Activated CD4-positive, CD25-positive, alpha-beta regulatory T cell (primary cell): ENCODE measurements at places on chromosomes 13 and 19.

GRCh38 chr19:50293263-50294004 lies 35.7 kb downstream of the KCNC3 start:
- no peak for DNase-seq

- DNase-seq = no peak
Observed at GRCh38 chr13:25927363-25927762, 124.5 kb downstream of the SHISA2 start.

DNA sequence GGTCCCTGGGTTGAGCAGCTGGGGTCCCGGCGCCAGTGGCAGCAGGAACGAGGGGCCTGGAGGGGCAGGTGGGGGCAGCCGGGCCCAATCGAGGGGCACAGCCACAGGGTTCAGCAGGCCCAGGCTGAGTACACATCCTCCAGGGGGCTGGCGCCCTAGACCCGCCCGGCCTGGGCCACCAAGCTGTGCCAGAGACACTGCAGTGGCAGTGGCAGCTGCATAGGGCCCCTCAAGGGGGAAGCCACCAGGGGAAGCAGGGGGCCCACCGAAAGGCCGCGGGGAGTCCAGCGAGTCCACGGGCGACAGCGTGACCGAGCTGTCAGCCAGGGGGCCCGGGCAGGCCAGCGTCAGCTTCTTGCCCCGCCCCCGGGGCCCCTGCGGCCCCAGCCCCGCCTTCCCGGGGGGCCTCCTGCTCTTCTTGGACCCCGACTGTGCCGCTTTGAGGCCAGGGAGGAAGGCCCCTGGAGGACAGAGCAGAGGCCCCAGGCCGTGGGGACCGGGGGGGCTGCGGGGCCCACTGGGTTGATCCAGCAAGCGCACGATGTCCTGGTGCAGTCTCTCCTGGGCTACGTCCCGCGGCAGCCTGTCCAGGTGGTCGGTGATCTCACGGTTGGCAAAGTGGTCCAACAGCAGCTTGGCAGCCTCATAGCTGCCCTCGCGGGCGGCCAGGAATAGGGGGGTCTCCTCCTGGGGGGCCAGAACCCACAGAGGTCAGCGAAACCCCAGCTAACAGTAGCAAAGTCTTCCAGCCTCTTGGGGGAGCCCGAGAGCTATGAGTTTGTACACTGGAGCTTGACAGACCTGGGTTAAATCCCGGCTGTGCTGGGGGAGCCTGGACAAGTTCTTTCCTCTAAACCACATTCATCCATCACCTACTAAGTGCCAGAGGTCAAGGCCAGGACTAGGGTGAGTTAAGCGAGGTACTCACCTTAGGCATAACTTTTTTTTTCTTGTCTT lies 39.5 kb downstream of the NOTCH3 start:
- DNase-seq = no peak

DNA sequence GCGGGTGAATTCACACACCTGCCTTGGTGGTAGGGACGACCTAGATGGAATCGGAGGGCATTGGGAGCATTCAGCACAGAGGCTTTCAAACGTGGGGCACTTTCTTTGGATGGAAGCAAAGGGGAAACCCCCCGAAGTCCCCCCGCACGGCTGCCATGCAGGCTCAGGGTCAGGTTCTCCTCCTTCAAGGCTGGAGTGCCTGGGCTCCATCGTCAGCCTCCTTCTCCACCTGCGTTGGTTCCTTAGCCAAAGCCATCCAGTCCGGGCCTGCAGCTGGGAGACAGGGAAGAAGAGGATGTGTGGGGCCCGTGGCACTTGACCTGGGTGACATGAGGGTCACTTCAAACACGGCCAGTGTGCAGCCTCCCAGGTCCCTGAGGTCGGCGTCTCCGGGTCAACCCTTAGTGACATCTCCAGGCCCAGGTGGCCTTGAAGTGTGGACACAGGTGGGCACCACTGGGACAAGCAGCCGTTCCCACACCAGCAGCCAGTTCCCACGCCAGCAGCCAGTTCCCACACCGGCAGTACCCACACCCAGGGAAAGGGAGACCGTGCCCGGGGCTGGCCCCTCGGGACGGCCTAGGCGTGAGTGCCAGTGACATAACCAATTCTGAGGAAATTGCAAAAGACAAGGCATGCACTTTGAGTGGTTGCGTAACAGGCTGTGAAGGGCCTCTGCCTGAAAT lies 116.0 kb downstream of the SOX1 start:
- DNase-seq = no peak

DNA sequence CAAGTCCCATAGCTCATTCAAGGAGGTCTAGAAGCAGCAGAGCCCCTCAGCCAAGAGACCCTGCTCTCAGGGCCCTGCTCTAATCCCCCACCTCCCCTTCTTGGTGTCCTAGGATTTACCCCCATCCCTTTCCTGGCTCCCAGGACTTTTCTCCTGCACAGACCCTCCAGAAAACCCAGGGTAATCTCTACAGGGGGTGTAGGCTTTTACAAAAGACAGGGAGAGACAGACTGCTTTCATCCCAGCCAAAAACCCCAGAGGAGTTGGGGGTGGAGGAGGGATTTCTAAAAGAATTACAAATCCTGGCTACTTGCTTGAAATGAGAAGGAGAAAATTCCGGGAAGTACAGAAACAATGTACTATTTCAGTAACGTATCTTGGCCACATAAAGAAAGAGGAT lies 133.3 kb downstream of the TNFSF13B start:
- DNase-seq = no peak

- no peak for DNase-seq
Observed at GRCh38 chr19:1396768-1397679, 4.3 kb downstream of the GAMT start.

DNA sequence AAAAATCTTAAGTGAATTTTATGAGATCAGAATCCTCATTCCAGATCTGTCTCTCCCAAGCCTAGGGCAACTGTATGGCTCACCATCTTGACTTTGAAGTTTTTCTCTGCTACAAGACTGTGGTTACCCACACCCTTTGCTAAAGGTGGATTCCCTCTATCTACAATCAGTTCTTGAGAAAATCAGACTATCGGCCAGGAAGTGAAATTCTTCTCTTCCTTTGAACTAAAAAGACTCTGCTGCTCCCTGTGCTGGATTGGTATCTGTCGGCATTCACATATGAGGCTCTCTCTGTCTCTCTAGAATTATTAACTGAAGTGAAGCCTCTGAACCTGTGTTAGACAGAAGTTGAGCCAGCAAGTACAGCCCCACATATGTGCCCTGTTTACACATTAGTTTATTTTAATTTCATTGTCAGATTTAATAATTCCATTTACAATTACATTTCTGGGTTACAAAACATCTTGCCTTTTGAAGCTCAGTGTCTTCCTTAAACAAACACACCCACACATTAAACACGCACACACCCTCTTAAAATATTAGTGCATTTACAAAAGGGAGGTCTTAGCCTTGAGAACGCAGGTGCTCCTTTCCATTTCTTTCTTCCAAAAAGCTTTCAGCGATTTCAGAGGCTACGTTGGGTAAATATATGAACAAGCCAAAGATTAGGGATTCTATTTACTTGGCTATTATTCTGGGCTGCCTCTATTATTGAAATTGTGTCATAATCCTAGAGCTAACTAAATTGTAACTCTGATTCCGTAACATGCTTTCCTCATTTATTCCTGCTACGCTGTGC lies 145.7 kb downstream of the MIPEP start:
- no peak for DNase-seq

DNA sequence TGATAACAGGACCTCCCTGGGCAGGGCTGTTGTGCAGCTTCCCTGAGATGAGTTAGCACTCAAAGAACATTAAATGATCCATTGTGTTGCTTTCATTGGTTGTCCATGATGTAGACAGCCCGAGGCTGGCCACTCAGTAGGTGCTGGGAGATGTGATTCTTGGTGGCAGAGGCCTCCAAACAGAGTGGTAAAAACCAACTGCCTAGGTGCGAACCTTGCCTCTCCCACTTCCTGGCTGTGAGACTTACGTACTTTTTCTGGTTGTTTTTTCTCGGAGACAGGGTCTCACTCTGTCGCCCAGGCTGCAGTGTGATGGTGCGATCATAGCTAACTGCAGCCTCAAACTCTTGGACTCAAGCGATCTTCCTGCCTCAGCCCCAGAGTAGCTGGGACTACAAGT lies 6.2 kb downstream of the SARS2 start:
- no peak for DNase-seq

GRCh38 chr13:111219950-111220349 lies 100.5 kb upstream of the TEX29 start:
- no peak for DNase-seq

- no peak for DNase-seq
Observed at GRCh38 chr13:83692800-83693199, 189.5 kb downstream of the SLITRK1 start.

GRCh38 chr19:14368011-14368513 lies 13.2 kb upstream of the ADGRE5 start:
- no peak for DNase-seq

DNA sequence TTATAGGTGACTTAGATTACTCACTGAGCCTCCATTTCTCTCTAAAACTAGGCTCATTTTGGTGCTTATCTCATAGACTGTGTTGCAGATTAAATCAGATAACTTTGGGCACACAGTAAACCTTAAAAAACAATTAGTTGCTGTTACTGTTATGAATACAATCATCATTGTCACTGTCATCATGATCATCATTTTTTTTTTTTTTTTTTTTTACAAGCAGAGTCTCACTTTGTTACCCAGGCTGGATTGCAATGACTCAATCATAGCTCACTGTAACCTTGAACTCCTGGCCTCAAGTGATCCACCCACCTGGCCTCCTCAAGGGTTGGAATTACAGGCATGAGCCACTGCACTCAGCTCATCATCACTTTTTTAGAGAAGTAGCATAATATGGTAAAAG lies 60.0 kb downstream of the VWA8 start:
- no peak for DNase-seq

GRCh38 chr19:14377883-14378328 lies 3.3 kb upstream of the ADGRE5 start:
- DNase-seq = no peak

- no peak for DNase-seq
Observed at GRCh38 chr13:34628209-34628682, 313.8 kb upstream of the NBEA start.

GRCh38 chr13:97307882-97308624 lies 85.9 kb downstream of the MBNL2 start:
- DNase-seq = no peak

DNA sequence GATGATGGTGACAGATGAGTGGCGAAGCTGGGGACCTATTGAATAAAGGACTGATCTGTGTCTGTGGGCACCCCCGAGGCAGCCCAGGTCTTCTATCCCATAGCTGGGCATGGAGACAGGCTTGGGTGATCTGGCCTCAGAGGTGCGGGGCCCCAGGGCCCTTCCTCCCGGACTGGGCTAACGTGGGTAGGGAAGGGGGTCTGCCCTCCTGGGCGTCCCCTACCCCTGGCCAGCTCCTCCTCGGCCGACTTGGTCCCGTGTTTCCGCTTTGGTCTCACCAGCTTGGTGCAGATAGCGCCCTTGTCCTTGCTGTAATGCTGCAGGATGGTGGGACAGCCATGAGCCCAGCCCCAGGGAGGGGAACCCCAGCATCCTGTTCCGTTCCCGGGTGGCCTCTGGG lies 3.3 kb downstream of the MATK start:
- no peak for DNase-seq

DNA sequence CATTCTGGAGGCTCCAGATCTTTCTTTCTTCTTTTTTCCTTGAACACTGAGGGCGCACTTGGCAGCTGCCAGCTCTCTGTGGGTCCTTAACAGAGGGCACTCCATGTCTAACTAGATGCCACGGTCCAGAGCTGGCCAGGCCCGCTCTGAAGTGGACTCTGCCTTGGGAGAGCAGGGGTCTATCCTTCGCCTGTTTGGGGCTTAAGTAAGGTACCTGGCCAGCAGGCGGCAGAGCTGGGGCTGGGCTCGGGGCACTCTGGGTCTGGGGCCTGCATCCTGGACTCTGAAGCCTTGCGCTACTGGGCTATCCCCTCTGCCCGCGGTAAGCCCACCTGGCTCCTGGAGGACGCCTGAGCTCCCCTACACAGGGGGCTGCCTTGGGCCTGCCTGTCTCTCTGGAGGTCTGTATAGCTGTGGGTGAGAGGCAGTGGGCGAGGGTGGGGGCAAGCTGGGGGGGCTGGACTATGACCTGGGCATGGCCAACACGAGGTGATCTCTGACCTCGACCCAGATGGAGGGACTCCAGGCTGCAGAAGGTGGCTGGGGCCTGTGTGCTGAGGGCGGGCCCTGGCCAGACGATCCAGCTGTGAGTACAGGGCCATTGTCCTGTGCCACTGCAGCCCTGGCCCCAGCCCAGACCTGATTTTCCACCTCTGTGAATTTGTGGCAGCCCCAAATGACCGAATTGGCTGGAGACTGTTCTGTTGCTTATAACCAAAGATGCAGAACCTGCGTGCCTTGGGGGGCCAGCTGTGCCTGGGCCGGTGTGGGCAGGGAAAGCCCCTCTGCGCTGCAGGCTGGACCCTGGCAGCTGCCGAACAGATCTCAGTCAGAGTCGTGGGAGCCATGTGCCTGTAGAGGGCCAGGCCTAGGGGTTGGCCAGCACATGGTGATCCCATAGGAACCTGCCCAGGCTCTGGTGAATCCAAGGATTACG lies 26.5 kb downstream of the CEBPG start:
- no peak for DNase-seq

DNA sequence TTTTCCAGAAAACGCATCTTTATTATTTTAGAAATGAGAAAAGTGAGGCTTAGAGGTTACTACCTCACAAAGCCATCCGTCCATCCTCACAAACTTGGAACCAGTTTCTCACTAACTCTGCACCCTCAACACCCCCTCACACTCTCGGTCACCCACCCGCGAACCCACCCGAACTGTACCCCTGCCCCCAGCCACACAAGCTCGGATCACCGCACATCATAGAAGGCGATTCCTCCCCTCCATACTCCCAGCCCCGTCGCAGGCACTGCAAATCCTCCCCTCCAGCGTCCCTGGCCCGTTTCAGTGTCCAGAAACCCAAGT lies 238 bp downstream of the ZNF260 start:
- no peak for DNase-seq

- no peak for DNase-seq
Observed at GRCh38 chr19:1907563-1908363, 2.6 kb downstream of the ADAT3 start.

DNA sequence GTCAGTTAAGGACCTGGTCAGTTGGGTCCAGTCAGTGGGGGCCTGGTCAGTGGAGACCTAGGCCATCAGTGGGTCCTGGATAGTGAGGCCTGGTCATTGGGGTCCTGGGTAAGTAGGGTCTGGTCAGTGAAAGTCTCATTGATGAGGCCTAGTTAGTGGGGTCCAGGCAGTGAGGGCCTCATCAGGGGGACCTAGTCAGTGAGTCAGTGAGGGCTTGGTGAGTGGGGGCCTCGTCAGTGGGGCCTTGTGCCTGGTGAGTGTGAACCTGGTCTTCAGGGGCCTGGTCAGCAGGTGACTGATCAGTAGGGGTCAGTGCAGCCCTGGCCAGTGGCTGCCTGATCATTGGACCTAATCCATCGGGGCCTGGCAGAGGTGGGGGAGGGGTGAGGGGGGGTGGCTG lies 42.6 kb upstream of the TPM4 start:
- DNase-seq = no peak

- no peak for DNase-seq
Observed at GRCh38 chr19:28400953-28401671, 811.8 kb downstream of the UQCRFS1 start.
